Activated CD4-positive, alpha-beta T cell treated with anti-CD3 and anti-CD28 coated beads, Interleukin-2, Interleukin-6, amounts not matched to agents 100 ng/mL and 50 ng/mL, durations not matched to agents 16 hours and 8 hours (primary cell): ENCODE measurements at places on chromosomes 3 and 15.

- no peak for DNase-seq
Observed at GRCh38 chr3:41250825-41251224, 51.5 kb downstream of the CTNNB1 start.

- no peak for DNase-seq
Observed at GRCh38 chr3:64174328-64174727, 50.9 kb downstream of the PRICKLE2 start.

DNA sequence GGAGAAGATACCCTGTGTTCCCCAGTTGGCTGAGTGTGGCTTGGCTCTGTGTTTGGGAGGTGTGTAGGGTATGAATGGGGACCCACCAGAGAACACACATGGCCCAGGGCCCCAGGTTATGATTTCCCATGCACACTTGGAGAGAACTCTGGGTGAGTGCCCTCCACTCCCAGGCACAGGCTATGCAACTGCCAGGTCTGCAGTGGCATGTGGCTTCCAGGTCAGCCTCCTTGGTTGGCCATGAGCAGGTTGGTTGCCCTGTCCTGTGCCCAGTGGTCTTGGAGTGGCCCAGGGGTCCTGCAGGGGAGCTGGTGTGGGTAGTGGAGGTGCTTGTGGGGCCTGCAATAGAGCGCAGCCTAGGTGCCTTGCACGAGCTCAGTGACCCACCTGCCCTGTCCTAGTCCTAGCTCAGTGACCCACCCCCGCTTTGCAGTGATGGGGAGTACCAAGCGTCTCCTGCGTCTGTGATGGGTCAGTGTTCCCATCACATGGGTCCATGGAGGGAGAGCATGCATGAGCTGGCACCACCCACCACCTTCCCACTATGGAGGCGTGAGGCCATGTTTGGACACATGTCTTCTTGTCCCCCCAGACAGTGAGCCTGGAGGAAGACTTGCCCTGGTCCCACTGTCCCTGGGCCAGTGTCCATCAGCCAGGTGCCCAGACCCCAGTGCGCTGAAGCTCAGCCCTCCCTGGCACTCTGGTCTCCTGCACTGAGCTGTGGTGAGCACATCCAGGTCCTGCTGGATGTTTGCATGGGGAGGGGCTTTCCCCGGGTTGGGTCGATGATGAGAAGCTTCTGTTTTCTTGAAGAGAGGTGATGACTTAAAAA lies 217.3 kb downstream of the SNRPN start:
- DNase-seq: no peak

- peak; percentile 12 for DNase-seq
Observed at GRCh38 chr3:50486219-50486888, 17.1 kb downstream of the CACNA2D2 start.

GRCh38 chr3:135981701-135982403 lies 16.3 kb downstream of the PPP2R3A start:
- DNase-seq: no peak
